Activated T-cell treated with anti-CD3 and anti-CD28 coated beads for 4 hours (primary cell): ENCODE measurements at places on chromosomes 3 and 15.

- DNase-seq, result no peak
These were observed 257.7 kb upstream of the UBE2E1 start for GRCh38 chr3:23547905-23548650.

- DNase-seq, result no peak
These were observed 14.1 kb upstream of the SATB1 start for GRCh38 chr3:18439281-18439680.

GRCh38 chr15:26148156-26148860, 285.2 kb upstream of the ATP10A start:
- DNase-seq, result no peak

DNA sequence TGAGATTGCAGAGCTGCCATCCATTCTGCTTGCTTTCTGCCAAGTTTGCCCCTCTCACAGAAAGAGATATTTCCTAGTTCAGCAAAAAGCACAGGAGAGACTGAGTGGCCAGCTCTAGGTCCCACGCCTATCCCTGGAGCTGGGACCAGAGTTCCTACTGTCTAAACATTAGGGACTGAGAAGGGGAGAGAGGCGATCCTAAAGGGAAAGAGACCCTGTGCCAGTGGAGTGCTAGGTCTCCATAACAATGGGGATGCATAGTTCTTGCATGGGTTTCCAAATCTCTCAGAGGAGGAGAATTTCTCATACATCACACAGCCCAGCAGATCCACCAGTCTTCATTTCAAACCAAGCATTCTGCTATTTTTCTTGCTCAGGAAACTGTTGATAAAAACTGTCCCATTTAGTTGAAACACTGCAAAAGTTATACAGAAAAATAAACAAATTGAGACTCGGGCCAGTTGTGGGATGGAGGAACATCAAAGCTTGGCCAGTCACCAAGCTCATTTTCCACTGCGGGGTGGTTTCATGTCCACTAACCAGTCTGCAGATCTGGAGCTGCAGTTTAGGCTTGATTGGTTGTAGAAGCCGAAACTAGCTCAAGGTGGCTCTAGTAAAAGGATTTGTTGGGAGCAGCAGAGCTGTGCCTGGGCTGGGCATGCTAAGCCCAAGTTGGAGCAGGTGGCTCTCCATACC, 62.7 kb downstream of the EEFSEC start:
- DNase-seq, result no peak
